Stimulated activated naive CD4-positive, alpha-beta T cell treated with Interleukin-2 at 50 U/mL for 16 hours (primary cell): ENCODE measurements at places on chromosomes 13 and 19.

DNA sequence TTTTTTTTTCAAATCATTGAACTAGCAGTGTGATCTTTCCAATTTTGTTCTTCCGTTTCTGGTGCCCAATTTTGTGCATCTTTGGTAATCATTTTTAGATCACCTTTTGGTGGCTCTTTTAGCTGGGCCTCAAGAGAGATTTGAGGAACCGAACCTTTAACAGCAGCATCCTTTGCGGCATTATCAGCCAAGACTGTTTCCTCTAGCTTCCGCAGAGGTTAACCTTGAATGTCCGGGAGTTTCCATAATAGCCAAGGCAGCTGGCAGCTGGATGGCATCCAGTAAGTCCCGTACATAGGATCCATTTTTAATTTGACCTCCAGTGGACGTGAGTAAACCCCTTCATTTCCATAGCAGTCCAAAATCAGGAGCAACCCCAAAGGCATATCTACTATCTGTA, 9.6 kb downstream of the IRGC start:
- no peak for DNase-seq

- peak; percentile 22 for DNase-seq
Observed at GRCh38 chr19:19997656-19998268, 41.5 kb downstream of the ZNF682 start.

GRCh38 chr13:100517728-100518127, 70.9 kb downstream of the GGACT start:
- no peak for DNase-seq

GRCh38 chr19:56398809-56399208, 5.3 kb upstream of the ZNF583 start:
- DNase-seq = no peak

DNA sequence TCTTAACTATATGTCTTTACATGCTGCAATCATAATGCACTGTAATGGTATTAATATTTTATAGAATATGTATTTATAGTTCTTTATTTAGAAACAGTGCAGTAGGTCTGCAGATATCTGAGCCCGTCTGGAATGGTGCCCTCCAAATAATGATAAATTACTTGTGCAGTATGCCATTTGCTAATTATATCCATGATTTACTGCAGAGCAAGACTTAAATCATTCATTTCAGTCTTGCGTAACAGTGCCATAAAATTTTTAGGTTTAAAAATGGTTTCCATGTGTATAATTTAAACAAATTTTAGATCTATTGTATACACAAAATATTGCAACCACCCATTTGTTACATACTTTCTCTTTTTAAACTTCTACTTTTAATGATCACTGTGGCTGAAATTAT, 175.1 kb downstream of the ZNF536 start:
- no peak for DNase-seq

DNA sequence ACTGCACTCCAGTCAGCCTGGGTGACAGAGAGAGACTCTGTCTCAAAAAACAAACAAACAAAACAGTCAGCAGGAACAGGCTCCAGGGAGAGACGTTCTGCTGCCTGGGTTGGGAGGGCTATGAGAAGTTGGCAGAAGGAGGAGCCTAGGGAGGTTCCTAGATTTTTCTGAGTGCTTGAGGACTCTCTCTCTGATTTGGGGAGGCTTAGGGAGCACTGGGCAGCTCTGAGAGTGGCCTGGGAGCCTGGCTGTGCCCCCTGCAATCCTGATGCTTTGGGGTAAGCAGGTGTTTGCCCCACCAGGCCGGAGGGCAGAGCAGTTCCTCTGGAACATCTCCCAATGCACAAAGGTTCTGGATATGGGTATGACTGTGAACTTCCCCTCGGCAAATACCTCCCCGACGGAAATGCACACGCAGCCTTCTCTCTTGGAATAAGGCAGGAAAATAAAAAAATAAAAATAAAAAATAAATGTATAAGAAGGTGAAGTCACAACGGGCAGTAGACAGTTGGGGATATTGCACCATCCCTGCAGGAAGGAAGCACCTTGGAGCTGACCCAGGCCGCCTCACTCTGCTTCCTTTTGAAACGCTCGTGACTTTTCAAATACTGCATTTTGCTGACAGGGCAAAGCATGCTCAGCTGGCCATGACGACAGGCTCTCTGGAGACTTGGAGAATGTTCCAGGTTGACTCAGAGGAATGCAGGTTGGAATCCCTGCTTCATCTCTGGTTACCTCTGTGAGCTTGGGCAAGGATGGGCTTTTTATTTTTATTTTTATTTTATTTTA, 26.5 kb upstream of the HOMER3 start:
- DNase-seq = no peak

DNA sequence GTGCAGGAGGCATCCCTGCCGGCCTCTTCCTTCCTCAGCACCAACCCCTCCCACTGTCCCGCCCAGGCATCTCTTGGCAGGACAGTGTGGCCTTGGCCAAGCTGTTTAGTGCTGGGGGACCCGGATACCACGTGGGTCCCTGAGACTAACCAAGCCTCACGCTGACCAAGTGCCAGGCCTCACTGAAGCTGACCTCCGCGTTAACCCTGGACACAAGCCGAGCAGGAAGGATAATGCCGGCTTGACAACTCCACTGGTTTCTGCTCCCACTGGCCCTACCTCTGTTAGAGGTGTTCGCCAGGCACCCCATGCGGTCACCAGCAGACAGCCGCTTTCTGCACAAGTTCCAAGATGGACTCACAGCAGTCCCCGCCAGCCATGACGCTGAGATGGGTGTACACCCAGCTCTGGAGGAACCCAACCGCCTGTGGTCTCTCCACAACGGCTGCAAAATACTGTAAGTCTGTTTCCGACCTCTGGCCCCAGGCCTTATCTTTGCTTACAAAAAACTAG, 12.4 kb downstream of the GRTP1 start:
- DNase-seq = no peak

GRCh38 chr13:107716741-107717140, 498.6 kb downstream of the LIG4 start:
- DNase-seq = no peak

GRCh38 chr19:32337084-32337808, 8.2 kb upstream of the ZNF507 start:
- no peak for DNase-seq

- no peak for DNase-seq
Observed at GRCh38 chr13:97506511-97506910, 72.5 kb downstream of the RAP2A start.

GRCh38 chr13:94984958-94985357, 272.6 kb upstream of the SOX21 start:
- DNase-seq = no peak

DNA sequence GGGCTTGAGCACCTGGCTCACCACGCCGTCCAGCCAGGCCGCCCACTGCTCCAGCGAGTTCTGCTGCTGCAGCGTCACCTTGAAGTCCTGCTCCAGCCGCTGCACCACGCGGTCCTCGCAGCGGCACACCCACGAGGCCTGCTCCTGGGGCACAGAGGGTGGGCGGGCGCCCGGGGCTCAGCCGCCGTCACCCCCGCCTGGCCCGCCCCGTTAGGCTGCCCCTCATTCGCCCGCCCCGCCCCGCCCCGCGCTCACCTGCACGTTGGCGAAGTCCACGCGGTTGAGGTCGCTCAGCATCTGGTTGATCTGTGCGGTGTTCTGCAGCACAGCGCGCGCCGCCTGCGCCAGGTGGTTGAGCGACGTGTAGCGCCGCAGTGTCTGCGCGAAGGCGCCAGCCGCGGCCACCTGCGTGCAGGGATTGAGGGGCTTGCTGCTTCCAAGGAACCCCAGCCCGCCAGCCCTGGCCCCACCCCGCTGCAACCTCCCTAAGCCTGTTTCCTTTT, 11.3 kb downstream of the DCAF15 start:
- no peak for DNase-seq

DNA sequence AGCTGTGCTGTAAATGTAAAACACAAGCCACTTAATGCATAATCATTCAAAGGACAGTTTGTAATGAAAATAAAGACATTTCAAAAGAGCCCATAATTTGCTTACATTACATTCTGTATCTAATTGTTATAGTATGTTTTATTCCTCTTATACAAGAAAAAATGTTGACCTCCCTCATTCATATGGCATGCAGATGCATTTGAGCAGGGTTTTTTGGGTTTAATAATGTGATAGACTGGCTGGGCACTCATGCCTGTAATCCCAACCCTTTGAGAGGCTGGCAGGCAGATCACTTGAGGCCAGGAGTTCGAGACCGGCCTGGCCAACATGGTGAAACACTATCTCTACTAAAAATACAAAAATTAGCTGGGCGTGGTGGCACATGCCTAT, 11.6 kb upstream of the ARL11 start:
- DNase-seq = no peak

- DNase-seq = no peak
Observed at GRCh38 chr13:31224963-31225559, 25.3 kb downstream of the B3GLCT start.

- DNase-seq = no peak
Observed at GRCh38 chr19:10005632-10006334, 4.5 kb downstream of the COL5A3 start.

DNA sequence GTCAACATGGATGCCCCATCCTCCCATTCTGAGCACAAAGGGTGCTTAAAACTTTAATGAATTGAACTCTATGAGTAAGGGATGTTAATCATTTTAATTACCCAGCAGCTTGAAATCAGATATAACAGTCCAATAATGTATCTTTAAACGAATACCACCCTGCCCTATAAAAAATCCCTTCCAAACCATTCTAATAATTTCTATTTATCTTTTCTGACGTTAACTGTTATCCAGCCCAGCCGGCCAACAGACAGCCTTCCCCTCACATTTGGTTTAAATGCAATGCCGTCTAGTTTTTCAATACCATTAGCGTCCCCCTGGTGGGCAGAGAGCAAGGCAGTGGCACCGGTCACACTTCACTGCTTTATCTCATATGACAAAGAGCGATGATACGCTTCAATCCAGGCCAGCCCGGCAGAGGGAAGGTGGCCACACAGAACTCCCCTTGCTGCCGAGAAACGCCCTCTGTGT, 402.2 kb upstream of the ZNF507 start:
- no peak for DNase-seq

DNA sequence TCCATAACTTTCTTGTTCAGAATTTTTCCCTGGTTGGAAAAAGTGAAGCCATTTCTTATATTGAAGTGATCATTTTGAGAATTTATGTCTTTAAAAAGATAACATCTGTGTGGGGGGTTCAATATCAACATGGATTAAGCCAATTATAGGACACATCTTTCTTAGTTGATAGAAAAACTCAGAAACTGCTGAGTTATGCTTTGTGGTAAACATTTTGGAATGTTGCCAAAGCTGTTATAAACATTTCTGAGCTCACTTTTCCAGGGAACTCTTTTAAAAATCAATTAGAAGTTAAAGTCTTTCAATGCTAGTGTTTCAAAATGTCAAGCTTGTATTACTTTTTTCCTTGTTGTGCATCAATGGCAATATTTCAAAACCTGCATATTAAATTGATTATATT, 248.8 kb downstream of the DACH1 start:
- DNase-seq = no peak

- DNase-seq = peak; percentile 16
Observed at GRCh38 chr13:46173656-46174055, 8.3 kb downstream of the LCP1 start.

- DNase-seq = no peak
Observed at GRCh38 chr19:30810726-30811125, 438.5 kb downstream of the ZNF536 start.

- DNase-seq = peak; percentile 53
Observed at GRCh38 chr19:33819880-33820781, 23.5 kb downstream of the KCTD15 start.

- no peak for DNase-seq
Observed at GRCh38 chr13:68199271-68199670, 969.1 kb upstream of the PCDH9 start.

DNA sequence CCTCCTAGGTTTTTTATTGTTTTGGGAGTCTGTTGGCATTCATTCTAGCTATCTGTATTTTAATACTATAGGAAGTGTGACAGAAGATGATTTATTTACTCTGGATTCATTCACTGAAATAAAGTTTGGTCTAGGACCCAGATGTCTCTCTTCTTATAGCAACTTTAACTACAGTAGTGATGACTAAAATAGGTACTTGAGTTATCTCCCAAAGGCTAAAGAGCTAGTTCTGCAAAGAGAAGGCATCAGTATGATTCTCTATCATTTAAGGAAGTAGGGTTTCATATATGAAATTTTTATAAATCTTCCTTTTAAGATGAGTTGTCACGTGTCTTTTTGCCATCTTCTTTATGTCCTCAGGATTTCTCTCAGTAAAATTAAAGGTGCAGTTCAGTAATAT, 507.4 kb downstream of the KCTD12 start:
- DNase-seq = no peak

GRCh38 chr13:60944863-60945262, 470.8 kb downstream of the PCDH20 start:
- DNase-seq = no peak

GRCh38 chr19:18340990-18341868, 831 bp downstream of the PGPEP1 start:
- DNase-seq = peak; percentile 64

GRCh38 chr19:18991006-18991405, 42.3 kb downstream of the SUGP2 start:
- no peak for DNase-seq
